ENCODE measurements at places on chromosomes 5 and 9.

GRCh38 chr9:128275198-128276007 lies at the start of gene GOLGA2:
Gene GOLGA2 (minus strand): TSS chr9:128276007. CDS start chr9:128275976, 31 bp downstream.
- DNase-seq = peak; percentile 70

DNA sequence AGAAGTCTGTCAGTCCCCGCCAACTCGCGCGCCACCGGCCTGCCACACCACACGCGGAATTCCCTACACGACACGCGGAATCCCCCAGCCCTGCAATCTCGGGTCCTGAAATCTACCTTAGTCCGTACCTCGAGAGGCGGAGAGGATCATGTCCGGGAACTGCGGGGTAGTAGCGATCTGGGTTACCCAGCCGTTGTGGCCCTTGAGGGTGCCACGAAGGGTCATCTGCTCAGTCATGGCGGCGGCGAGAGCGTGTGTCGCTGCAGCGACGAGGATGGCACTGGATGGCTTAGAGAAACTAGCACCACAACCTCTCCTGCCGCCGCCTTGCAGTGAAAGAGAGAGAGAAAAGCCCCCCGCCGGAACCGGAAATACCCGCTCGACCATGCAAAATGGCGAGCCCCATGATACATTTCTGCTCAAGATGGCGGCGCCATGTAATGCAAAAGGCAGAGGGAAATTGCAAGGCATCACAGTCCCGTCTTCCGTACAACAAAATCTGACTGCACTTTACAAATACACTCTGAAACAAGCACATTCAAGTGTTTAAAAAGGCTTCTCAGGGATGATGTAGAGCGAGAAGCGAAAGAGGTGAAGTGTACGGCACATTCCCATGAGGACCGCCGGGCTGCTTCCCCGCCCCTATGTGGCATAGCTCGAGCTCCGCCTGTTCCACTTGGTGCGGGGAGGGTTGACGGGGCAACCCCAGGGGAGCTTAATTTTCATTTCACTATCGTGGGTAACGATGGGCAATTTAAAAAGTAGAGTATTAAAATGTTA lies at the start of gene RACK1:
Gene RACK1, minus strand, starts transcription at position 343 of the 780 bp plus-strand sequence. Its CDS starts 106 bp downstream, at position 237.
- DNase-seq = peak; percentile 92

DNA sequence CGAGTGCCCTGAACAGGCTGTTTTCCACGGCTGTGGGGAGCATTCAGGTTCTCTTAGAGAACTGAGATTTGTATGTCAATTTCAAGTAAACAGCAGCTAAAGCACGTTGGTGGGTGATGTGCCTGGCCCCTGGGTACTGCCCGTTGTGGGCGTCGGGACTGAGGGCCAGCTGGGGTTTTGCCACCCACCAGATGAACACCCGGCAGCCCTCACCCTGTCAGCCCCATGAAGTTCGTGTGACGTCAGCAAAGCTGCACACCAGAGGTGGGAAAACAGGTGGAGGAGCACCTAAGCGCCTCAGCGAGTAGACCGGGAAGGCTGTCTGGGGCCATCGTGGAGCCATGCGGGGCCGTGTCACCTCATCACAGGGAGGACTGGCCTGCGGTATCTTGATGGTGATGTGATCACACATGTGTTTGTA lies 9.2 kb downstream of the CEP72 start:
- no peak for DNase-seq

DNA sequence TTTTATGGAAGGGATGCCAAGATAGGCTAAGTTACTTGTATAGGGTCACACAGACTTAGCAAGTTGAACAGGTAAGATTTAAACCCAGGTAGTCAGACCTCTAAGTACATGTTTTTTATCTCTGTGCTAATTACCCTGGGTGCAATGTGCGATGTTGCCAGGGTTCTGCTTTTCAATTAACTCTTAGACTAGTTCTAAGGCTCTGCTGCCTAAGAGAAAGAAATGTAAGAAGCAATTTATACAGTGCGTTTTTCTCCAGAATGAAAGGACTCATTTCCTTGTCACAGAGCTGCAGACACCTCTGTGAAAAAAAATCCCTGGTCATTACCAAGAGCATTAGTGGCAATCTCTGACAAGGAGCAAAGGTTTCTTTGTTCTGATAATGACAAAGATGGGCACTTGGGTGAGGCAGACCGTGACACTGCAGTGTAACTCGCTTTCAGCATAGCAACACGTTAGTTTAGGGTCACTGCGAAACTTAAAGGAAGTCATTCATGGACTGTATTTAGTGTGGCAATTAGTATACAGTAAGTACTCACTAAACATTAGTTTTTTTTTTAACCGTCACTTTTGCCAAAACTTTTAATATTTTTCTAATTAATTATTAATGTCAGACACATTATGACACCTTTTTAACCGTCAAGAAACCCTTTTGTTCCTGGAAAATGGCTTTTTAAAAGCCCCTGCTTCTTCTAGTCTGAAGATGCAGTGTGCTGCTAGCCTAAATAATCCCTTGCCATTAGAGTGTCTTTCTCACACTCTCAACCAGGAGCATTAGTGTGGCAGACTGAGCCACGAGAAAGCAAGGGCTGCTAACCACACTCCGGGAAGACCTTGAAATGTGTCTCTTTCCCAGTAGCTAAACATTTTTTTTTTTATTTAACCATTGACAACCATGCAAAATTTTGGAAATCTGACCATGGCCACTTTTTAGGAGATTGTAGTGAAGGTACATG lies 520.0 kb upstream of the C9orf72 start:
- DNase-seq = no peak

GRCh38 chr9:133275105-133276000 lies at the start of gene ABO:
Gene ABO (minus strand): TSS chr9:133275201.
- DNase-seq = peak; percentile 7

GRCh38 chr9:811106-811531 lies 30.4 kb upstream of the DMRT1 start:
- peak; percentile 11 for DNase-seq

- DNase-seq = no peak
Measured at GRCh38 chr5:146561711-146562110, 45.7 kb upstream of the GPR151 start.

DNA sequence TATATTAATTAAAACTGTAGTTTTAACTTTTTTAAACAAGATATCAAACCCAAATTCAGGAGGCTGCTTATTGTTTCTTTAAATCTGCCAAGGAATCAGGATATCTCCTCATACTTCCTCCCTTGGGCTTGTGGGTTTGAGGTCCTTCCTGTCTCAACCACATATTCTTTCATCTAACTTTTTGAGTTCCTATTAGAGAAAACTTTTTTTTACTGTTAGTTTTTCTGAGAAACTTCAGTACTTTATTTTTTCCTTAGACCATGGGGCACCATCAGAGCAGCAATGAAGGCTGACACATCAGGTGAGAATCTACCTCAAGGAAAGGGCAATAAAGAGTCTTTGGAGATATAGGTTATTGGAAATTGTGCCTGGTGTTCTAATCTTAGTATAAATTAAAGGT lies 56.7 kb downstream of the TSSK1B start:
- no peak for DNase-seq

- no peak for DNase-seq
Measured at GRCh38 chr5:5665225-5666075, 243.0 kb downstream of the ICE1 start.

GRCh38 chr9:79155308-79155707 lies 416.5 kb upstream of the TLE4 start:
- no peak for DNase-seq

DNA sequence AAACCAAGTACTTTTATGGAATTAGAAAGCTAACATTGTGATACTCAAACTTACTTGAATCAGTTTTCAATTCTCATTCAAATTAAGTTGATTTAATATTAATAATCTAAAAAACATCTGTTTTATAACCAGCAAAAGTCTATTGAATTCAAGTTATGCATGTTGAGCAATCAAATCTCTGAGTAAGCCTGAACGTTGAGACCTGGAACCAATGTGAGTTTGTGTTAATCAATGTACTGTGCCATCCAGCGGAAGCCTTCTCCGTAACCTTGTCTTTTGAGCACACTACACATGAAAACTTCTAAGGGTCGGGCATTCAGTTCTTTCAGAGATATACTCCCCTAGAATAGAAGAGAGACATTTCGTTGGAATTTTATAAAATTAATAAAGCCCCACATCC lies 25.9 kb downstream of the SAR1B start:
- no peak for DNase-seq

DNA sequence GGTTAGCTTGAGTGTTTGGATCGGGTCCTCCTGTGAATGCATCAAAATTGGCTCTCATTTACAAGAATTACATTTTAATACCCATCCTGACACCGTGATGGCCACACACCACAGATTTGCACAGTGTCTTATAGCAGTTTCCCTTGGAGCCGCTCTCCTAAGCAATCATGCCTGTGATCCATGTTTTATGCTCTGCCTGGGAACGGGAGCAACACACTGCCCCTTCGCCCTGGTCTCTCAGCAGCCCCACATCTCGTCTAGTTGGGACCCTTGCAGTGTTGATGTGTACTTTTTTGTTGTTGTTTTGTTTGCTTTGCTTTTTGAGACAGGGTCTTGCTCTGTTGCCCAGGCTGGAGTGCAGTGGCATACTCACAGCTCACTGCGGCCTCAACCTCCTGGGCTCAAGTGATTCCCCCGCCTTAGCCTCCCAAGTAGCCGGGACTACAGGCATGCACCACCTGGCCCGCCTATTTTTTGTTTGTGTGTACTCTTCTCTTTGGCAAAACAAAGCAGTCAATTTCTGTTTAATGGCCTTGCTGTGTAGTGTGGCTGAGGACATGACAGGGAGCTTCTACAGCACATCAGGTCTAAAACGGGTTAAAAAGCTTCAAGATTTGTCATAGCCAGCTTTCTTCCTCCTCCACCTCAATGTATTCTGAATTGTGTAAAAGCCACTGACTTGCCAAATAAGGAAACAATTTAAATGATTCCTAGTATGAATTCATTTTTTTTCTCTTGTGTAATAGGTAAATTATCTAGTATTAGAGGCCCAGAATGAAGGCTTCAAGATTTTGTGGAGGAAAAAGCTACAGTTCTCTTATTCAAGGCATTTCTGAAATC lies 101.6 kb upstream of the TBCA start:
- no peak for DNase-seq

DNA sequence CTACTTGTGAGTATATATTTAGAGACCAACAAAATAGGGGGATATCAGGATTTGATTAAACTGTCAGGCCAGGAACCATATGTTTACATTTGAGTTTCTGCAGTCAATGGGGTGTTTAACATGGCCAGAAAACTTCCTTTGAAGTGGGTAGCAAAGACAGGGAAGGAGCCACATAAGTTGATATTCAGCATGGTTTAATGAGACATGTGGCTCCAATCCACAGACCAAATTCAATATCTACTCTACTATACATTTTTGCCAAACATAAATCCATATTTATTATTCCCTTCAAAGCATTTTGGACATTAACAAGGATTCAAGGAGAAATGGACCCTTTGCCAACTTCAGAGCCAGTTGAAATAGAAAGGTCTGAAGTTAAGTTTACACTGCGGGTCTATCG lies 99.8 kb downstream of the TAF11L14 start:
- no peak for DNase-seq

DNA sequence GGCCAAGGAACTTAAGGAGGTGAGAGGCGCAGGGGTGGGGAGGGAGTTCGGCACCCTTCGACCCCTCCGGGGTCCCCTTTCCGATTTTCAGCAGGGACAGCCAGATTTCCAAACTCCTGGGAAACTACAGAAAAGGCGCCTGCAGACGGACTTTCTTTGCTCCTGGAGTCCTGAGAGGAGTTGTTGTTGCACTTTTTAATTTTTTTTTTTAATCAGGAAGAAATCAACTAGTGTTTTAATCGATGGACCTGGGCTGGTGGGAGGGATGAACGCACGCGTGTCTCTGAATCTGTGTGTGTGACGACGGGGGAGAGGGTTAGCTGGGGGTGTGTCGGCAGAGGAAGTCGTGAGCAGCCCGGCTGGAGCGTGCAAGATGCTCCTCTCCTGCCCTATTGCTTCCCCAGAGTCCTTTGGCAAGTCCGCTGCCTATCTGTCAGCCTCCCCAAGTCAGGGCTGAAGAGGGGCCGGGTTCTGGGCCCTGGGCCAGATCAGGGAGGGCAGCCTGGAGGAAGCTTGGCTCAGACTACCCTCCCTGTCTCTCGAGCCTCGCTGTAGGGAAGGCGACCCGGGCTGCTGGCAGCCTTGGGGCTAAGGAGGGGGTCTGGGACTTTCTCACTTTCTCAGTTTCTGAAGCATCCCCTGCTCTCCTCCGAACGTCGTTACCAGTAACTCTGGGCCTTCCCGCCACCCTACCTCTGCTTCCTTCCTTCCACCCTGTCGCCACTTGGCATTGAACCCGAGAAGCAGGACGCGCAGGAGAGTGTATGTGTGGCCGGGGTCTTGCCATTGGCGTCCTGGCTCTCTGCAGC lies 731 bp downstream of the PRR16 start:
- DNase-seq = peak; percentile 6

DNA sequence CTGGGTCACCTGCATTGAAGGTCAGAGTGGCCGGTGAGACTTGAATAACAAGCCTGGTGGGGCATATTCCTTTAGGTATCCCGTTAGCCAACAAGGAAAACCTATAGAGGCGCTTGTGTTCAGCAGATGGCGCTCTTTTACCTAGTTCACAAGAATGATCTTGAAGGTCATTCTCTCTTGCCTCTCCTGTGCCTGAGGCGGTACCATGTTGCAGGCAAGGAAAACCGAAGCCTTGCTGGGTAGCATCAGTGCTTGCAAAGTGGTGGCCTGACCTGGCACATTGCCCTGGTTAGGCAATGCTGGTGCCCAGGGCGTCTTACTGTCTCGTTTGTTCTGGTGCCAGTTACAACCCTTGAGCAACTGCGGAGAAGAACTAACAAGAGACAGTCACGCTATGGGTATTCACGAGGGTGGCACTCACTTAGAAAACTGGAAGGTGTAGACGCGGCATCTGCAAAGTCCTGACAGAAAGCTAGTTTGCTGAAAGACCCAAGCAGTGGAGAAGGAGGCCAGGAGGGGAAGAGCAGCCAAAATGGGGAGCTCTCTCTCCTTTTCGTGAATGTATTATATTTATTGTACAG lies 56.7 kb downstream of the AOPEP start:
- peak; percentile 91 for DNase-seq

DNA sequence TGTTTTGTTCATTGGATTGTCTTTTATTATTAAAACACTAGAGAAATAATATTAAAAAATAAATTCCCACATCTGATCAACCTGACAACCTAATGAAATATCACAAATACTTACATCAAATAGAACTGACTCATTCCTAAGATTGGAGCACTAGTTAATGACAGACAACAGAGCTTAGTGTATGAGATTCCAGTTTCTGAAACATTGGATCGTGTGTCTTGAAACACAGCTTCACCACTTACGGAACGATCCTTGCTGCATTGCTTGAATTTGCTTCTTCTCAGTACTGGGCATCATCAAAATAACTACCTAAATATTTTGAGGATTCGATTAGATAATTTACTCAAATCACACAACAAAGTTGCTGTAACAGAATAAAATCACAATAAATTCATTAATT lies 667.2 kb upstream of the CDH18 start:
- DNase-seq = no peak

GRCh38 chr5:19002111-19002510 lies 985.9 kb downstream of the CDH18 start:
- DNase-seq = no peak

DNA sequence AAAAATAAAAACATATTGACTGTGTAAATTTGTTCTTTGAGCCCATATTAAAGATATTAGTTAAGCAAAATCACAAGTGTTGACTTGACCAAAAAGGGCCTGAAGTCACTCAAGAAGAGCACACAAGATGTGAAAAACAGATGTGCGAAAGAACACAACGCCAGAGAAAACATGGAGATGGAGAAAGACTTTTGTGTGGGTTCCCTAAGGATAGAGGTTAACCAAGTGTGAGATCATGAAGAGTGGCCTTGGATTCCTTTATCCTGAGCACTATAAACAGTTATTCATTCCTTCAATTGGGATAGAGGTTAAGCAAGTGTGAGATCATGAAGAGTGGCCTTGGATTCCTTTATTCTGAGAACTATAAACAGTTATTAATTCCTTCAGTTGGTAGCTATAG lies 361.8 kb downstream of the CDH18 start:
- no peak for DNase-seq

- no peak for DNase-seq
Measured at GRCh38 chr9:136572003-136572827, 26.4 kb upstream of the NOTCH1 start.

Measured in dermis blood vessel endothelial cell (primary cell).